ENCODE measurements at places on chromosomes 2 and 18.

GRCh38 chr2:157479081-157480027 is 35.5 kb upstream of the CYTIP start:
- no peak for DNase-seq

DNA sequence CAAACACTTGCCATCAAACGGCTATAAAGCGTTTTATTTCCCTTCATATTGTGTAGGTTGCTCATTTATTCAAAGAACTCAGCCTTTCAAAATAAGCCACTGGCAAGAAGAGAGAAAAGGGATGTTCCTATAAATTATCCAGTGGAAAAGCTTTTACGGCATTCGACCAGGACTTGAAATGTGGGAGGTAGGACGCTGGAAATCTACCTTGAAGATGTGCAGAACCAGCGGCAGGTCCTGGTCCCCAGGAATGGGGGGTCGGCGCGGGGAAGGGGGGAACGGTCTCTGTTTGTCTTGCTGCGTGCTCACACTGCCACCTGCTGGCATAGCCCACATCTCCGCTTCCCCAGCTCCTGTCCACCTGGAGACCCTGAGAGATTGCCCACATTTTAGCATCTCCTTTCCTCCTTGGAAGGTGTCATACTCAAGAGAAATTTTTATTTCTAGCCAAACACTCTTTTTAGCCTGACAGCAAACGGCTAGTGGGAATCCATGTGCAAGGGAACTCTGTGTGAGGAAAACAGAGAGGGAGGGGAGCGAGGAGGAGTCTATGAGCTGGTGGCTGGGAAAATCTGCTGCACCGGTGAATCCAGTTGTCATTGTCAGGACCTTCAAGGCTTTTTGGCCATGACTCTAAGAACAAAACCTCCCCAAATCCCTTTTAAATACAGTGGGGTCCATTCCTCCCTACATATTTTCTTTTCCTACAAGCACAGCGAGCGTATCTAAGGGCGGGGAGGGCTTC is 349.0 kb upstream of the PKDCC start:
- no peak for DNase-seq

DNA sequence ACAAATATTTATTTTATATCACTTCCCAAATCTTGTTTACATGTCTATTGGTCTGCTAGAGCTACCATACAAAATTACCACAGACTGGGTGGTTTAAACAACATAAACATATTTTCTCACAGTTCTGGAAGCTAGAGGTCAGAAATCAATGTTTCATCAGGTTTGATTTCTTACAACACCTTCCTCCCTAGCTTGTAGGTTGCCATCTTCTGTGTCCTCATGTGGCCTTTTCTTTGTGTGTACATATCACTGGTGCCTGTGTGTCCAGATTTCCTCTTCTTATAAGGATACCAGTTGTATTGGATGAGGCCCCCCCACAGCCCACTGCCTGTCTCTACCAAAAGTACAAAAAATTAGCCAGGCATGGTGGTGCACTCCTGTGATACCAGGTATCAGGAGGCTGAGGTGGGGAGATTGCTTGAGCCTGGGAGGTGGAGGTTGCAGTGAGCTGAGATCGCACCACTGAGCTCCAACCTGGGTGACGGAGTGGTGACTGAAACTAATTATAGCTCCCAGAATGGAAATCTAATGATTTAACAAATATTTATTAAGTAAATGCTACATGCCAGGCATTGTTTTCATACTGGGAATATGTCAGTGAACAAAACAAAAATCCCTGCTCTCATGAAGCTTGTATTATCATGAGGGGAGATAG is 13.6 kb downstream of the EML4 start:
- no peak for DNase-seq

DNA sequence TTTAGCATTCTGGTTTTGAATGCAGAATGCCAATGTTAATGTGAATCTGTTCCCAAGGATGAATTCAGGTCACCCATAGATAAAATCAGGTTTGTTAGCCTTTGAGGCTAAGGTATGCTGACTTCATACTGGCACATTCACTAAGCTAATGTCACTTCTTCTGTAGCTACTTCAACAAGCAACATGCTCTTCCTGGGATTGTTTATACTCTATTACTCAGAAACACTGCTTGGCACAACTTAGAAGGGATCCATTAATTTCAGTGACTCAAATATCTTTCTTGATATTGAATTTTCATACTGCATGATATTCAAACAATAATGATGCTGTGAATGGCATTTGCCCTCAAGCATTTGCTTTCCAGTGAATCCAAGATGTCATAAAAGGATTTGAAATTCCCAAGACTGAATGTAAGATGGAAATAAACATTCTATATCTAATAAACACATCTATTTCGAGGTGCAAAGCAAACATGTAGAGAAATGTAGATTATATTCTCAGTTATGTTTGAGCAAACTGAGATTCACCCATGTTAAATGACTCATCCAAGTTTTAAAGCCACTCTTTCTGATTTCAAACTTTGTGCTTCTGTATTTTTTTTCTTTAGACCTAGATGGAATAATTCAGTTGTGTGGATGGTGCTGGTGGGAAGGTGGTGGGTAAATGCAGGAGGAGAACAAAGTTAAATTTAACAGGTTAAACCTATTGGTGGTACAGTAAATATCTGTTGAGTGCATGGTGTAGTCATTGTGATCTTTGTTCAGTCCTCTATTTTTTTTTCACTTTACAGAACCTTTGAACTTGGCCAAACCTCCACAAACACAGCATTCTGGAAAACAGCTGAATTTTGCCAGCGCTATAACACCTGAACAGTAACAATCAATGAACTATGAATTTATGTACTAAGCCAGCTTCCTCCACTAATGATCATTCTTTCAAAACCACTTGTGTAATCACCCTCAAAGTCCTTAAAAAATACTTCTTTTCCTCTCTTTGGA is 162.1 kb upstream of the XIRP2 start:
- no peak for DNase-seq

GRCh38 chr18:69874058-69874457 is 73.6 kb downstream of the CD226 start:
- no peak for DNase-seq

DNA sequence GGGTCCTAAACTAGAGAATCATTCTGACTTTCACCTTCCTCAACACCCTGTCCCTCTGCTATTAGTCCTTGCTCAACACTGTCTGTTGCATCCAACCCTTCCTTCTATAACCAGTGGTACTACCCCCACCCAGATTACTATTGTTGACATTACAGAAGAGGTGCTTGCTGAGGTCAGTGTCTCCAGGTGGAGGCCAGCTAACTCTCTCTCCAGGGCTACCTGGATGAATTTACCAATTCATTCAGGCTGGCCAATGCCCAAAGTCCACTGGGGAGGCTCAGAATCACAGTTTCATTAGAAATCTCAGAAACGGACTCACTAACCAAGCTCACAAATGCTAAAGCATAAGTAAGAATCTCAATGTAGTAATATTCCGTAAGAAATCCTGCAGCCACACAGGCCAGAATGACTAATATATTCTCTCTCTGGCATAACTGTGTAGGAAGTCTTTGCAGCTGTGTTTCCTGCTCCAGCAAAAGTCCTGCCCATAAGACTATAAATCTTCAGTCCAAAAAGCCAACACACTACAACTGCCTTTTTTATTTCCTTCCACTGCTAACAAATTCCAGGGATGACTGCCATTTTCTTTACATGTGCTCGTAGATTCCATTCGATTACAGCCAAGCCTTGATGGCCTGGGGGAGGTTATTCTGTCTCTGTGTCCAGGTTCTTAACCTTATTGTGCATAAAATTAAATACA is 10.0 kb upstream of the TTR start:
- no peak for DNase-seq

- DNase-seq, result peak; percentile 46
Observed at GRCh38 chr2:47907039-47907781, 912 bp upstream of the FBXO11 start.

DNA sequence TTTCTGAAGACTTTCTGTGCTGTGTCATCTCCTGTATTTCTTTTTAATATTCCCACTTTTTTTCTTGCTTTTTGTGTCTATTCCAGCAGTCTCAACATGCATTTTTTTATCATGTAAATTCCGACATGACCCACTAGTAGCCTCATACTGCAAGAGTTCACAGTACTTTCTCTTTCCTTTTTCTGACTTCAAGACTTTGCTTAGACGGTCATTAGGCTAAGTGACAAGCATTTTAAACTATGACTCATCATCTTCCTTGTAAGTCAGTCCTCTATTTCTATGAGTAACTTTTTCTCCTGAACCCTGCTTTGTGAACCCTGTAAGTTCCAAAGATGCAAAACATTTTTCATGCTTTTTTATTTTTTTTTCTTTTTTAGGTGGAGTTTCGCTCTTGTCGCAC is 381.2 kb downstream of the TXNL1 start:
- no peak for DNase-seq

DNA sequence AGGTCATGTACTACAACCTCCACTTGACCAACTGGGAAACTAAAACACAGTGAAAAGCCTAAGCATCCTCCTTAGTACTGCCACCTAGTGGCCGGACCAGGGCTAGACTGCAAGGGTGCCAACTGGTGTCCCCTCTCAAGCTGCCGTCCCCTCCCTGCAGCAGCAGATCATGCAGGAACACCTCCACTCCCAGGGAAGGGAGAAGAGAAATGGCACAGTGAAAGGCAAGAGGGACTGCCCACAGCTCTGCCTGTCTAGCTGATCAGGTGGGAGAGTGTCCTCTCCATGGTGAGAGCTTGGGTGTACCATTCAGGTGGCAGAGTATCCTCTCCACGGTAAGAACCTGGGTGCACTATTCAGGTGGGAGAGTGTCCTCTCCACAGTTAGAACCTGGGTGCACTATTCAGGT is 78.1 kb downstream of the AAK1 start:
- no peak for DNase-seq

DNA sequence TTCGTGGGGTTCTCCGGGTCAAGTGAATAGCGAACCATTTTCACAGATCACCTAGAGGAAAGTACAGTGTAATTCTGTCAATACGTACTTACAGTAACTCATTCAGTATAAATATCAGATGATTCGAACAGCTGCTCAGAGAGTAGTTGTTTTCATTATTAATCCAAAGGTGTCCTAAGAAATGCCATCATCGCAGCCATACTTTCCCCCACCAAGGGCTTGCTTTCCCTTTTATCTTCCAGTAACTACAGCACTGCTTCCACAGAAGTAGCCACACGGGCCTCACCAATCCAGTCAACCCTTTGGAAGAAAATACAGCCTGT is 4.5 kb upstream of the C18orf32 start:
- DNase-seq, result no peak

DNA sequence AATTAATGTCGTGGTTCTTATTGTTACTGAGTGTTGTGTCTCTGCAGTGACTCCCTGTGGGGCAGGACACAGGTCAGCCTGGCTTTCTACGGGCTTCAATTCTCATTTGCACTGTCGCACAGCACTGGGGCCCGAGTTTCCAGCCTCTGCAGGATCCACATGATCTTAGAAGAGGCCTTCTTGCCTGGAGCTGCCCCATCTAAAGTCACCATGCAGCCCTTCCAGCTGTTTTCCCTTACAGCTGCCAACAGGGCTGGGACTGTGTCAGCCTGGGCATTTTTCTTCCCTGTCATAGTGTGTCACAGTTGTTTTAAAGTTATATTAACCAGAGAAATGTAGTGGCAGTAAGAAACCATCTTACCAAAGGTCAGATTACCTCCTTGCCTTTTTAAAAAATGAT is 27.0 kb downstream of the FHL2 start:
- DNase-seq, result no peak

DNA sequence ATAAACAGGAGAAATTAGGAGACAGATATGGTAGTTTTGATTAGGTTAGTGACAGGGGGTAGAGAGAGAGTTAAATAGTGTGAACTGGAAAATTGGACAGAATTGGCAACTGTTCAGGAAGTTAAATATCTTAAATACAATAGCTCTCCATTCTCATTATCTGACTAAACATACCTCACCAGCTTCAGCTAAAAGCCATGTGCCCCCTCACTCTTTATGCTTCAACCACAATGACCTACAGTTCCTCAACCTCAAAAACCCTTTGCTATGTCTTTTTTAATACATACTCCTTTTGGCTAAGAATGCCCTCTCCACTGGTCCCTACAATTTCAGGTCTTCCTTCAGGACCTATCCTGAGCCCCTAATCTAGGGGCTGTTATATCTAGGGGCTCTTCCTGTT is 740.2 kb upstream of the ZEB2 start:
- no peak for DNase-seq

DNA sequence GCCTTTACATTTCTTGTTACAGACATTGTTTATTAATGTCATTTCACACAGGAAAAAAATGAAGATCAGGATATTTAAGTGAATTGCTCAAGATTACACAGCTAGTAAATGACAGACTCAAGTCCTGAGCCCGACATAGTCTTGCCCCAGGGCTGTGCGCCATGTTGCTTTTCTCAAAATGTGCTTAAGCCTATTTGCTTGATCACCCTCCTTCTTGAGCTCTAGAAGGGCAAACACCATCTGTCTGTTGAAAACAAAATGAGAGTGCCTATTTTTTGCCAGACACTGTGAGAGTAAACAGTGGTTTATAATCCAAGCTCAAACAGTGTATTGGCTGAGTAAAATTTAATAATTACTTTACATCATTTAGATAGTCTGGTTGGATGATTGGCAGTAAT is 34.8 kb upstream of the HNMT start:
- no peak for DNase-seq

- no peak for DNase-seq
Observed at GRCh38 chr2:15337996-15338666, 223.0 kb downstream of the NBAS start.

GRCh38 chr2:143934626-143935481 is 585.1 kb downstream of the ZEB2 start:
- DNase-seq, result no peak

DNA sequence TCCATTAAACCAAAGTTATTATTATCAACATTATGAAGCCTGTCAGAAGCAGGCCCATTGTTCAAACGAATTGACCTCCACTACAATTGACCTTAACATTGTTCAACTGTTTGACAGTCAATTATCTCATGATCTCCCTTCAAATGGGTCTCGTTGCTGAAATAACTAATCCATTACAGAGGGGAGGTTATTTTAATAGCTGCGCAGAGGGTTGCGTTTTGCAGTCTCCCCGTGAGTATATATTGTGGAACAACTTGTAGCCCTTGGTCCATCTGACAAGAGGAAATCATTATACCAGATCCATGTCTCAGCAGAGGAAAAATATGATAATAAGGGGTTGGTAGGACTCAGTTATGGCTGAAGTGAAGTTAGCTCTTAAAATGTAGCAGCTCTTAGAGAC is 159.1 kb downstream of the ALK start:
- DNase-seq, result no peak
